ENCODE measurements at places on chromosomes 6 and 20.

GRCh38 chr6:155193526-155193925, 70.3 kb upstream of the CLDN20 start:
- no peak for DNase-seq

GRCh38 chr6:64330694-64331307, 695.2 kb downstream of the PHF3 start:
- peak; percentile 57 for DNase-seq

DNA sequence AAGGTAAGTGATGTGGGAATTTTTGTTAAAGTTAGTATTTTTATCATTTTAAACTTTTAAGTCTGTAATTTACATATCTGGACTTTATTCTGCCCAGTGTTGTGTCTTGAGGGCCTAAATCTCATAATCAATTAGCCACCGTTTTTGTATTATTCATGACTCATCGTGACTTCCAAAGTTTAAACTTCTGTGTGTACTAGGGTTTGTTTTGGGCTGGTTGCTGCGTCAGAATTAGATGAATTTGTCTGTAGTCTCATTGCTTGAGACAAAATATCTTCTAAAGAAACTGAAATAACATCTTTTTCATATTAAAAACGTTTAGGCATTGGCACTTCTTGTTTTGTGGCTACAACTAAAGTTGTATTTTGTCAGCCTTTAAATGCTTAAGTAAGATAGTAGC, 41.3 kb downstream of the CDYL start:
- no peak for DNase-seq

- DNase-seq, result no peak
These were observed 213.8 kb upstream of the CST7 start for GRCh38 chr20:24735263-24735662.

DNA sequence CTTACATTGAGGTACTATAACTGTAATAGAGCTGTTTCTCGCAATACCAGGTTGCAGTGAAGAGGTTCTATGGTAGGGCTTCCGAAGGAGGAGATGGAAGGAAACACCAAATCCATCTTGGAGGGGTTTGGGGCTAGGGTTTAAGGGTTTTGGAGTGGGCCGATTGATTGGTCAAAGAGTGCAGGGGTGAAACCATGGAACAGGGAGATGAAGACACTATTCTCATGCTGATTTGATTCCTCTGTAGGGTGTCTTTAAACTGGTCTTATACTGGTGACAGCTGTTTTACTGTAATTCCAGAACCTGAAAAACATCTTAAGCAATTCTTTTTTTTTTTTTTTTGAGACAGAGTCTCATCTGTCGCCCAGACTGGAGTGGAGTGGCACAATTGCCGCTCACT, 7.8 kb downstream of the SMIM13 start:
- DNase-seq, result no peak

DNA sequence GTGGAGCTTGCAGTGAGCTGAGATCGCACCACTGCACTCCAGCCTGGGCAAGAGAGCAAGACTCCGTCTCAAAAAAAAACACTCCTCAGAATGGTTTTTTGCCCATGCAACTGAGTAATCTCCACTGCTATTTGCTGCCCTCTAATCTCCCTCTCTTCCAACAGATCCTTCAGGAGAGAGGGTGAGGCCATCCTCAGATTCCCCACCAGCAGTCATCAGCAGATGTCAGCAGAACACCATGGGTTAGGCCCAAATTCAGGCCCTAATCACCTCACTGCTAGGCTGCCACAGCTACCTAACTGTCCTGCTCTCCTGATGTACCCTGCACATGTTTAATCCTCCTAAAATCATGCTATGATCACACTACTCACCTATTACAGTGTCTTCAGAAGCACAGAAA, 63.2 kb upstream of the BEND6 start:
- peak; percentile 62 for DNase-seq

GRCh38 chr6:317060-317447, 24.8 kb downstream of the DUSP22 start:
- no peak for DNase-seq

GRCh38 chr6:43951063-43951755, 176.0 kb downstream of the MRPL14 start:
- DNase-seq, result peak; percentile 70
